ENCODE measurements at places on chromosomes 12 and 14. TPM values are rescaled to one million over a fixed set of nuclear protein-coding genes. Genes with fewer than 3 reads are reported as not detected.

The TAS2R8 gene
- not detected for polyA plus RNA-seq

DNA sequence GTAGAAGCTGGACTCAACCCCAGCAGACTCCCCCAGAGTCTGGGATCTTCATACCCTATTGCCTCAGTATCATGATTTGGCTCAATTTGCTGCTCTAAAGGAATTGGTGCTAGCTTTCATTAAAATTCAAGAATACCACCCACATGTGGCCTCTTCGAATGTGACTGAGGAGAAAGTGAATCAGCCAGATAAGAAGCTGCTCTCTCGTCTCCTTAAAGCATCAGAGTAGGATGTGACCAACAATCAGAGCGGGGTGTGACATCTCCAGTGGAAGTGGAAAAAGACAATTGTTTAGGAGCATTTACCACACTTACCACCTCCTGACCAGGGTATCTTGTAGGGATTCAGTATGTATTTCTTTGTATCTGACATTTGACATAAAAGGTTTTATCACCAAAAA, 278.2 kb upstream of the DIO2 start:
- DNase-seq = no peak

The MRPL52 gene
- 691 TPM for polyA plus RNA-seq

GRCh38 chr14:72498646-72499045, 395.3 kb downstream of the DPF3 start:
- no peak for DNase-seq

The RTN1 gene
- 4.2 TPM for polyA plus RNA-seq

The SGPP1 gene
- 4.3 TPM for polyA plus RNA-seq

The BBS10 gene
- 4.2 TPM for polyA plus RNA-seq

DNA sequence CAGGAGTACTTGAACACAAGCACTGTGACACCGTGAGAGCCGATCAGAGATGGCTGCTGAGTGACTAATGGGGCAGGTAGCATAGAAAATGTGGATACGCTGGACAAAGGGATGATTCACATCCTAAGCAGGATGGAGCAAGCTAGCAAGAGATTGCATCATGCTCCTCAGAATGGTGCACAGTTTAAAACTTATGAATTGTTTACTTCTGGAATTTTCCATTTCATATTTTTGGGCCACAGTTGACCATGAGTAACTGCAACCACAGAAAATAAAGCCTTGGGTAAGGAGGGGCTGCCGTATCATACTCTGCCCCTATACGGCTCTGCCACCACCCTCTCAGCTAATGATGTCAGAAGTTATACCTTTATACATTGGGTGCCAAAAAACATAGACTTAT, 23.3 kb upstream of the MARK3 start:
- no peak for DNase-seq

The AQP6 gene
- not detected for polyA plus RNA-seq

DNA sequence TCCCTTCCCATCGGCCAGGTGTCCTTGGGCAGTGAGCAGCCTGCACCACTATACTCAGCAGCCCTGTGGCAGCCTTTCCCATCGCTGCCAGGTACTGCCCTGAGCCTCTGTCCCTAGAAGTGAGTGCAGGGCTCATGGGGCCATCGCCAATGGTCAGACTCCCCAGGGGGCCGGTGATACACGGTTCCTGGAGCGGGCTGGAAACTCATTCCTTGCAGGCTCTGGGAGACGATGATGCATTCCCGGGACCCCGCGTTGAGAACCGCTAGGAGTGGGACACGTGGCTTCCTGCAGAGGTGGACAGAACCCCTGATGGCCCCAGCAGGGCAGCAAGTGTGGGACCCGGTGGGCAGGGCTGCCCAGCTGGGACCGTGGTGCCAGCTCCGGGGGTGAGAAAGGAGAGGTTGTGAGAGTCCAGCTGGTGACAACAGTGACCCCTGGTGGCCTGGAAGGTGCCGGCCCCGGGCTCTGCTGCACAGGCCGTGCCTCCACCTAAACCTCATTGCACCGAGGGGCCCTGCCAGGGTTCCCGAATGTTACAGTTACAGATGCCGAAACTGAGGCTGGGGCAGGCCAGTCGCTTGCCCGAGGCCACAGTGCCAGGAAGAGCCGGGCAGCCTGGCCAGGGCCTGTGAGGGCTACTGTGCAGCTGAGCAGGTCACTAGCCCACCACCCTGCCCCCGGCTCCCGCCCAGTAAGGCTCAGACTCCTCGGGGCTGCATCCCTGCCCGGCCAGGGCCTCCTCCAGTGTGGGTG, 33.8 kb downstream of the FBRSL1 start:
- peak; percentile 84 for DNase-seq

DNA sequence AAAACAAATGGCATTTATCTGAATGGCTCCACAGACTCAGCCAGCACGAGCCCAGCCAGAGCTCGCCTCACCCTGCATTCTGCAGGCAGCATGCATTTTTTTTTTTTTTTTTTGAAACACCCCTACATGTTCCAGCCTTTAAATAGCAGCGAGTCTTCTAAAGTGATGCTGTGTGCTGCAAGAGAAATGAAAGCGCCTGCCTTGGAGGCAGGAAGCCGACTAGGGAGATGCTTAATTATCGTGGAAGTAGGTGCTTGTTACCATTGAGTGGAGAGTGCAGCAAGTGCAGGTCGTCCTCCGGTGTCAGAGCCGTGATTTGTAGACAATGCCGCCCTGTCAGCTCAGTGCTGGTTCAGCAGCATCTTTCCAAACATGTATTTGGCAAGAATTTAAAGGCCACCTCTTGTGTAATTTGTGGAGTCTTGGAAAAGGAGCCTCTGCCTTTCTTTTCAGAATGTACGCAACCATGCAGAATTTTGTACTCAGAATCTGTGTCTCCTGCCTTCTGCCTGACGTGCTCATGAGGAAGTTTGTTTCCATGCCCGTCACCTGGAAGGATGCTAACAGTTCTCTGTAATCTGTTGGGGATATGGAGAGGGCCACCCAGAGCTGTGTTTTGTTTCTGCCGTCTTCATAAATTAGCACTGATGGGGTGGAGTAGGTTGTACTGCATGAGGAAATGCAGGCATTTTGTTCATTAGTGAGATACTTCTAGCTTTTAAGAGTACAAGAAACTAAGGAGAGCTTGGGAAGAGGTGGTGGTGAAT, 345.9 kb upstream of the RGS6 start:
- peak; percentile 24 for DNase-seq

The FAM186B gene
- polyA plus RNA-seq = 0.21 TPM

The OR11G2 gene
- polyA plus RNA-seq = not detected

The LRP6 gene
- polyA plus RNA-seq = 26.8 TPM

The TAS2R7 gene
- not detected for polyA plus RNA-seq

The PTGER2 gene
- 1.3 TPM for polyA plus RNA-seq

The YARS2 gene
- 70.1 TPM for polyA plus RNA-seq

DNA sequence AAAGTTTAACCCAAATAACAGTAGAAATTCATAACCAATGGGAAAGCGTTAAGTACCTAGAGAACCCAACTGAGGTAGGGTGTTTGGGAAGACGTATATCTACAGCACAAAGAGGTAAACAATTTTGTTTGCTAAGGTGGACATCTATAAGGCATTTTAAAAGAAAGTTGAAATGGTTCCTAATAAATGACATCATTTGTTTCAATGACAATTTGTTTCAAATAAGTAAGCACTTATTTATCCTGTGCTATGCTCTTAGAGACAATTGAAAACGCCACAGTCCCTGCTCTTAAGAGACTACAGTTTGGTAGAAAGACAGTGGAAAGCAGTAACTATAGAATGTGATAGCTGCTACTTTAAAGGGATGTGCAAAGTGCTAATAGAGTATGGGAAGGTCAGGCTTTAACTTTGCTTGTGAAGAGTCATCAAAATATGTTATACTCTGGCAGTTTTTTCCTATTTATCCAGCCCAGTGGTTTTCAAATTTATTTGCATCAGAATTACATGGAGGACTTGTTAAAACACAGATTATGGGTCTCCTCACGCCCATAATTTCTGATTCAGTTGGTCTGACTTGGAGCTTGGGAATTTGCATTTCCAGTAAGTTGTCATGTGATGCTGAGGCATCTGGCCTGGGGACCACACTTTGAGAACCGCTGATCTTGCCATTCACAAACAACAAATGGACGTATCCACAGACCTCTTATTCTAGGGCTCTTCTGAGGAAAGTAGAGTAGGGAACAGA, 19.6 kb upstream of the SMCO2 start:
- no peak for DNase-seq

- no peak for DNase-seq
Observed at GRCh38 chr12:6462234-6462995, 8.1 kb downstream of the VAMP1 start.

The NGB gene
- 0.21 TPM for polyA plus RNA-seq

The ADAM20 gene
- polyA plus RNA-seq = 0.06 TPM

The OR4E2 gene
- polyA plus RNA-seq = not detected

GRCh38 chr14:31297701-31298344, 90.2 kb upstream of the HECTD1 start:
- no peak for DNase-seq

DNA sequence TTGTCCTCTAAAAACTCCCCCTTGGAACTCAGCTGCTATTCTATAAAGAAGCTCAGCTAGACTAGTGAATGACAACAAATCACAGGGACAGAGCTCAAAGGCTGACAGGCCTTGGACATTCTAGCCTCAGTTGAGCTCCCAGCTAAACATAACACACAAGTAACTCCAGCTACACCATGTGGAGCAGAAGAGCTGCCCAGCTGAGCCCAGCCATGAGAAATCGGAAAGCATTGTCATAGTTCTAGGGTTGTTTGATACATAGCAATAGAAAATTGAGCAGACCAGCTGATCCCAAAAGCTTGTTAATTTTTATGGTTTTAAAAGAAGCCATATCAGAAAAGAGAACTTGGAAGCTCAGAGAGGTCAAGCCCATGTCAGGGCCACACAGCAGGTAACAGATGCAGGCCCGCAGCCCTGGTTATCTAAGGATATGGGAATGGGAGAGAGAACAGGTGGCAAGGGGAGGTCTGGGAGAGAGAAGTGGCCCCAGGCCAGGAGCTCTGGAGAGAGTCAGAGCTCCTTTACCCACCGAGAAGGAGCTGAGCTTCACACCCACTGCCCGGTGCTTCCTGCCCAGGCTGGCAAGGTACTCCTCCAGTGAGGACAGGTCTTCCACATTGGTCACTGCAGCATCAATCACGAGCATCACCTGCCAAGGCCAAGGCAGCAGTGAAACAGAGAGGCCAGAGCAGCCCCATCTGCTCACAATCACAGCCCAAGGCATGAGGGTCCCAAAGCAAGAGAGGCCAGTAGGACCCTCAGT, 2.9 kb downstream of the NGB start:
- DNase-seq = no peak

The SLC25A21 gene
- polyA plus RNA-seq = 10.6 TPM

- DNase-seq = no peak
Observed at GRCh38 chr12:65631621-65632111, 192.6 kb upstream of the HMGA2 start.

DNA sequence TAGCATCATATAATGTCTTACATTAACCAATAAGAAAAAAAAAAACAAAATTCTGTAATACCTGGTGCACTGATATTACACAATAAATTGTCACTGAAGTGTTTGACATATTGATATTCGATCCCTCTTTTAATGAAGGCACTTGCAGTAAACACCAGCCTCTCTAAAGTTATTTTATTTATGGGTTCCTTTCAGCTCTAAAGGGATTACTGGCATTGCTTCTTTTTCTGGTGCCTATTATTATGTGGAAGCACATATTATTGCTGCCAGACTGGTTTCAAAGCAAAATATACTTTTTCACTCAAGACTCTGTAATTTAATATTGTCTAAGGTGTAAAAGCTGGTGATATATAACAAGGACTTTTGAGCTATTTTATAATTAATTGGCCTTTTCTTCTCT, 1090.5 kb downstream of the TRHDE start:
- DNase-seq = no peak

GRCh38 chr14:90797919-90798318, 18.3 kb downstream of the TTC7B start:
- DNase-seq = no peak

DNA sequence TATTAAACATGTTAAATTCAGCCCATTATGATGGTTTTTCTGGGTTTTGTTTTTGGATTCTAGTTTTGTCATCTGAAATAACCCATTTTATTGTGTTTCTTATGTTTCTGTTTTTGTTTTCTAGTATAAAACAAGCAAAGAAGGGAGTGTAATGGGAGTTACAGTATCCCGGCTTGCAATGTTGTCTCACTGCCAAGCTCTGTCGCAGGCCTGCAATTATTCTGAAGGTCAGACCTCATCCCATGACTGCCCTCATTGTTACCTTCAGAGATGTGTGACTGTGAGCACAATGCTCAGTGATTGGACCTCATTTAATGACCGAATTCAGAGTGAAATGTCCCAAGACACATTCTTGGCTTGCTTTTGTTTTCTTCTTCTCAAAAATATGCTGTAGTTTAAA, 73.0 kb upstream of the ATF1 start:
- DNase-seq = no peak

The CEBPE gene
- not detected for polyA plus RNA-seq

The HSPA2 gene
- polyA plus RNA-seq = 86.1 TPM

The IRAK3 gene
- 0.53 TPM for polyA plus RNA-seq

- DNase-seq = no peak
Observed at GRCh38 chr14:31261859-31262731, 54.5 kb upstream of the HECTD1 start.

DNA sequence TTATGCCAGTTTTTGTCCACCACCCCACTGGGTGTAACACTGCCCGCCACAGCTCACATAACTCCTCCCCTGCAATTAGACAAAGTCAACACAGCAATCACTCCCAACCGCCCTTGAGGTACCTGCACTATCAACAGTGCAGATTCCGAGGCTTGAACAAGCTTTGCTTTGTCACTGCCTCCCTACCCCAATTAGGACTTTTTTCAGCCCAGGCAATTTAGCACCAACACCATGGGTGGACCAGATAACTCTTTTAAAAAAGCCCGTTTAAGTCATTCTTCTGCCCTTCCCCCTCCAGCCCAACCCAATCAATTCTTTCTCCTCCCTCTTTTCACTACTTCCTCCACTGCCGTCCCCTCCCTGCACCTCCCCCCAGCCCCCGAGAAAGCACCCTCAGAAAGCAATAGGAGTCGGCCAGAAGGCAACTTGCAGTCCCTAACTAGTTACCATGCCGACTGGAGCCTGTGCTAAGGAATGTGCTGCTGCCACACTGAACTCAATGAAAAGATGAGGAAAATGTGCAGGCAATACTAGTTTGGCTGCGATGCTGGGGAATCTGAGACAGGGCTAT, 45.7 kb upstream of the OTX2 start:
- peak; percentile 91 for DNase-seq

- no peak for DNase-seq
Observed at GRCh38 chr12:43316520-43316919, 235.5 kb downstream of the ADAMTS20 start.

The REC8 gene
- polyA plus RNA-seq = 38.8 TPM

DNA sequence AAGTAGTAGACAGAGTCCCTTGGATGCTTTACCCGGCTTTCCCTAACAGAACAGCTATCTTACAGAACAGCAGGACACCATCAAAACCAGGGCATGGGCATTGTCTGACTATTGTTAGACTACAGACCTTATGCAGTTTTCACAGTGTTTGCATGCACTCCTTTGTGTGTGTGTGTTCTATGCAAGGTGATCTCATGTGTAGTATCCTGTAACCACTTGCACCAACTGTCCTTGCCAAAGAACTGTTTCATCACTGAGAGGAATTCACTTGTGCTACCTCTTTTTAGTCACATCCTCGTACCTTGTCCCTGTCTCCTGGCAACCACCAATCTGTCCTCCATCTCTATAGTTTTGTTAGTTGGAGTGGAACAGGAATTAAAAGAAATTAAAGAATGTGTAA, 183.6 kb upstream of the PZP start:
- no peak for DNase-seq

The SLC2A14 gene
- polyA plus RNA-seq = 6.8 TPM

Measured in GM23338 (cell line).